ENCODE measurements at places on chromosomes 4 and X. TPM values are rescaled to one million over a fixed set of nuclear protein-coding genes. Genes with fewer than 3 reads are reported as not detected.

RAB40A gene
- 0.14 TPM for total RNA-seq

SCML2 gene
- total RNA-seq: 0.59 TPM

C4orf54 gene
- under 0.01 TPM for total RNA-seq

TLR1 gene
- total RNA-seq: 0.60 TPM

WAS gene
- 0.30 TPM for total RNA-seq

CAPN6 gene
- not detected for total RNA-seq

S100P gene
- not detected for total RNA-seq

KCND1 gene
- total RNA-seq: 0.89 TPM

CFI gene
- total RNA-seq: 1.2 TPM

GAGE2A gene
- total RNA-seq: not detected

GYG2 gene
- total RNA-seq: 15.4 TPM

ARHGAP10 gene
- 30.6 TPM for total RNA-seq

GBA3 gene
- not detected for total RNA-seq

ADH4 gene
- total RNA-seq: not detected

IL13RA2 gene
- total RNA-seq: 63.2 TPM

ANK2 gene
- total RNA-seq: 49.0 TPM

PLXNB3 gene
- 6.2 TPM for total RNA-seq

MAGEA3 gene
- total RNA-seq: not detected

CT45A3 gene
- not detected for total RNA-seq

COPS4 gene
- total RNA-seq: 73.0 TPM

SSR4 gene
- total RNA-seq: 134 TPM

ADH5 gene
- 158 TPM for total RNA-seq

SOD3 gene
- total RNA-seq: 16.9 TPM

PROM1 gene
- total RNA-seq: not detected

HEPH gene
- total RNA-seq: 109 TPM

PAGE2 gene
- total RNA-seq: not detected

SYP gene
- 0.32 TPM for total RNA-seq

SYTL5 gene
- 0.89 TPM for total RNA-seq

RHOH gene
- total RNA-seq: not detected

TCEANC gene
- 3.9 TPM for total RNA-seq

PPP4R3C gene
- not detected for total RNA-seq

NAA11 gene
- total RNA-seq: not detected

MXRA5 gene
- total RNA-seq: 6.6 TPM

PARM1 gene
- total RNA-seq: 0.89 TPM

SPCS3 gene
- total RNA-seq: 145 TPM

POU3F4 gene
- not detected for total RNA-seq

ADH1B gene
- total RNA-seq: 0.09 TPM

POLN gene
- 5.3 TPM for total RNA-seq

MAGEA10 gene
- total RNA-seq: not detected

PDS5A gene
- total RNA-seq: 49.0 TPM

ERCC6L gene
- total RNA-seq: 0.30 TPM

FGFR3 gene
- 0.59 TPM for total RNA-seq

KLHL2 gene
- 18.1 TPM for total RNA-seq

MAGEC1 gene
- total RNA-seq: not detected

SULT1B1 gene
- 0.59 TPM for total RNA-seq

PDGFC gene
- total RNA-seq: 140 TPM

USP17L11 gene
- not detected for total RNA-seq

NHSL2 gene
- total RNA-seq: 1.5 TPM

MAGEC2 gene
- total RNA-seq: not detected

LAMP2 gene
- 230 TPM for total RNA-seq

DCAF12L1 gene
- total RNA-seq: not detected

FAM193A gene
- total RNA-seq: 9.8 TPM

CNGA1 gene
- total RNA-seq: 0.42 TPM
